Activated naive CD8-positive, alpha-beta T cell treated with anti-CD3 and anti-CD28 coated beads, Interleukin-2, amount 10 ng/mL, durations not matched to agents 7 days and 5 days (primary cell): ENCODE measurements at places on chromosomes 3 and 15. TPM values are rescaled to one million over a fixed set of nuclear protein-coding genes. Genes with fewer than 3 reads are reported as not detected.

Gene ADGRG7
- not detected for total RNA-seq

DNA sequence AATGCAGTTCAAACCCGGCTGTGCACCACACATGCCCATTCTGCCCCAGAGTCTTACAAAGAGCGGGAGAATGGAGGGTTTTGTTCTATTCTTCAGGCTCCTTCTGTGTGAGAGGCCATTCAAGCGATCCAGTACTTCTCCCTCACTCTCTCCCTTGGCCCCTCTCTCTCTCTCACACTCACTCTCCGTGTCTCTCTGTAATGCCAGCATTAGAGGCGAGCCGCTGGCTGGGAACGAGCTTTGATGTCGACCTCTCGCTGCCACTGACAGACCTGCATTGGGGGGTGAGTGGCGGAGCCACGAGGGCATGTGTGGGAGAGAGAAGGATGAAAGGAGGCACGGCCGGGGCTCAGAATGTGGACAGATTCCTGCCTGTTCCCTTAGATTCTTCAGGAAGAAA, 231.7 kb upstream of the ARRDC4 start:
- no peak overlapping the region for H3K27ac ChIP-seq
- H3K36me3 ChIP-seq: no peaks in the 10 kb centered on the region
- no peaks in the 10 kb centered on the region for H3K4me1 ChIP-seq

- no peaks in the 10 kb centered on the region for H3K36me3 ChIP-seq
- DNase-seq: no peak
- no peak overlapping the region for H3K27ac ChIP-seq
Measured at GRCh38 chr3:14497321-14497720, 42.8 kb downstream of the GRIP2 start.

Gene SRGAP3
- total RNA-seq: 5.5 TPM

GRCh38 chr15:78437107-78437761, 782 bp upstream of the IREB2 start:
- peaks cover 32% of the 10 kb centered on the region for H3K4me1 ChIP-seq
- H3K27me3 ChIP-seq: peaks cover 8% of the 10 kb centered on the region
- H3K36me3 ChIP-seq: peaks cover 13% of the 10 kb centered on the region
- DNase-seq: no peak
- peak overlapping the region; percentile 96 for H3K4me3 ChIP-seq

- no peak overlapping the region for H3K27ac ChIP-seq
- no peak for DNase-seq
- no peaks in the 10 kb centered on the region for H3K36me3 ChIP-seq
- H3K27me3 ChIP-seq: peaks cover 13% of the 10 kb centered on the region
- H3K4me1 ChIP-seq: no peaks in the 10 kb centered on the region
- no peak overlapping the region for H3K4me3 ChIP-seq
Measured at GRCh38 chr3:151553888-151554287, 93.0 kb upstream of the IGSF10 start.

- H3K4me1 ChIP-seq: no peaks in the 10 kb centered on the region
- no peaks in the 10 kb centered on the region for H3K36me3 ChIP-seq
- no peak overlapping the region for H3K27ac ChIP-seq
Measured at GRCh38 chr15:62850791-62851291, 191.7 kb upstream of the TPM1 start.

DNA sequence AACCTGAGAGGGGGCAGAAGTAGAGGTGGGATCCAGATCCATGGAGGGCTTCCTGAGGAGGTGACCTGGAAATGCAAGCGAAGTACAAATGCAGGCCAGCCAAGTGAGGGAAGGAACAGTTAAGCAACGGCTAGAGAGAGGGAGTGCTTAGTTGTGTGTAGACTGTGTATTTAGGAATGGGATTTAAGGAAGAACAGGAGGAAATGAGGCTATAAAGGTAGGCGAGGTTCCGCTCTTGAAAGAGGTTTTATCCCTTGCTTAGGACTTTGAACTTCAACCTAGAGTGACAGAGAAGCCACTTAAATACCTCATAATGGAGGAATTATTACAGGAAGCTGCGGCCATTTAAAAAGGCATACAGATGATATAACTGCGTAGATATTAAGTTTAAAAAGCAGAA, 295.1 kb downstream of the THSD4 start:
- DNase-seq: no peak
- H3K4me1 ChIP-seq: no peaks in the 10 kb centered on the region
- peaks cover 8% of the 10 kb centered on the region for H3K27me3 ChIP-seq
- no peak overlapping the region for H3K27ac ChIP-seq
- no peak overlapping the region for H3K4me3 ChIP-seq
- H3K36me3 ChIP-seq: no peaks in the 10 kb centered on the region

DNA sequence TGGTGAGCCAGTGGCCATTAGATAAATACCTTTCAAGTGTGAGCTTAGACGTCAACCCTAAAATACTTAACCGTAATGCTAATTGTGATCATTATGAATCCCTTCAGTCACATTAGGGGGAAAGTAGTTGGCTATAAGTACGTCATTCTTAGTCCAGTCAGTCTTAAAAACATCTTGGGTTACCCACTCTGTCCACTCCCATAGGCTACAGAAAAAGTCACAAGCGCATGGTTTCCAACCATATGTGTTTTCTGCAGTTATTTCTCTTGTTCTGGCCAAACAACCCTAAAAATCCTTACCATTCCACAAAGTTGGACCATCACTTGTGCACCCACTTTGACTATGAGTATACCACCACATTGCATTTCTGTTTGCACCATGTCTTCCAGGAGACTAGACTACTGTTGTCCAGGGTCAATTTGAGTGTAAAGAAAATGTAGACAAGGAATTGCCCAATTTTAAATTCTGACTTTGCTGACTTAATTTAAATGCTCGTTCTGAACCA, 3.3 kb downstream of the RPL15 start:
- no peaks in the 10 kb centered on the region for H3K27me3 ChIP-seq
- peak overlapping the region; percentile 13 for H3K4me3 ChIP-seq
- DNase-seq: no peak

Gene ATP13A4
- 4.0 TPM for total RNA-seq

DNA sequence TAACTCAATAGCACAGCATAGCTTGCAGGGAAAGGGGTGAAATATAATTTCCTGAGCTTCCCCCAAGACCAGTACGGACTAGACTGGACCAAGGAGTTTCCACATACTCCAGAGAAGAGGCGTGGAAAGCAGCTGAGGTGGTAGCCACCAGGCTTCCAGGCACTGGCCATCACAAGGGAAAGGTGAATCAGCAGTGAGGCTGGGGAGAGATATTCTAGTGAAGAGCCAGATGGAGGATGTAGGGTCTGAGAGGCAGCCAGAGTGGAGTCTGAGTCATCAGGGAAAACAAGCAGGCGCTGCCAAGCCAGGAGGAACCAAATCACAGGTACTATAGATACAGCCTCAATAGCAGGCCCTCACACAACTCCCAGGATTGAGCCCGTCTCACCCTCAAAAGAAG, 9.6 kb upstream of the RASA2 start:
- H3K4me3 ChIP-seq: no peak overlapping the region
- DNase-seq: no peak
- no peak overlapping the region for H3K27ac ChIP-seq
- H3K36me3 ChIP-seq: peaks cover 1% of the 10 kb centered on the region

- no peaks in the 10 kb centered on the region for H3K27me3 ChIP-seq
- H3K27ac ChIP-seq: no peak overlapping the region
- peaks cover 13% of the 10 kb centered on the region for H3K4me1 ChIP-seq
- peaks cover 42% of the 10 kb centered on the region for H3K36me3 ChIP-seq
Measured at GRCh38 chr3:50100956-50101845, 12.5 kb downstream of the RBM5 start.
